ENCODE measurements at places on chromosomes 6 and 20.

- DNase-seq = no peak
Measured at GRCh38 chr20:36045373-36045714, 77.0 kb downstream of the CNBD2 start.

GRCh38 chr20:46959081-46959692 is 64.5 kb downstream of the EYA2 start:
- no peak for DNase-seq

DNA sequence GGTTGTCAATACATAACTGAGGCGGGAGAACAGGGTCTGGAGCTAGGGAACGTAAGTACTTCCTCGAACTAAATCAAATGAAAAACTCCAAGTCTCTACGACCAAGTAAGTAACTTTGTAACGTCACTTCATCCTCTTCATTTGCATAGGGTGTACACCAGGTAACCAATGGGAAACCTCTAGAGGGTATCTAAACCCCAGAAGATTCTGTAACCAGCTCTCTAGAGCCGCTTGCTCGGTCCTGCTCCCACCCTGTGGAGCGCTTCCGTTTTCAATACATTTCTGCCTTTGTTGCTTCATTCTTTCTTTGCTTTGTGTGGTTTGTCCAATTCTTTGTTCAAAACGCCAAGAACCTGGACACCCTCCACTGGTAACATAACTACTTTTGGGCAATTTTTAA is 133.5 kb upstream of the TMEM170B start:
- no peak for DNase-seq

- DNase-seq = no peak
Measured at GRCh38 chr6:2464641-2465040, 219.2 kb upstream of the GMDS start.

DNA sequence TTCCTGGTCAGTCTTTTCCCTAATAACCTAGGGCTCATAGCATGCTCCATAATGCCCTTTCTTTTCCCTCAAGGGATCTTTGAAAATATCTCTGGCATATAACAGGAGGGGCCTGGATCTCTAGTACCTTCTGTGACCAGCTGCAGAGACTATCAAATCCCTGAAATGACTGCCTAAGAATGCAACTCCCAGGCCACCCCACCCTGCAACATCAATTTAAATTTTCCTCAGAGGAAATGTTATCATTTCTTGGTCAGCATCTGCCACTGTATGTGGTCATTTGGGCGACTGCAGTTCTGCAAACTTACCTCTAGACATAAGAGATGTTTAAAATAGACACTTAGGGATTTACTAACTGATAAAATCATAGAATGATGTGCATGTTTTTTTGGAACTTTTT is 200.2 kb downstream of the KCNQ5 start:
- DNase-seq = no peak

DNA sequence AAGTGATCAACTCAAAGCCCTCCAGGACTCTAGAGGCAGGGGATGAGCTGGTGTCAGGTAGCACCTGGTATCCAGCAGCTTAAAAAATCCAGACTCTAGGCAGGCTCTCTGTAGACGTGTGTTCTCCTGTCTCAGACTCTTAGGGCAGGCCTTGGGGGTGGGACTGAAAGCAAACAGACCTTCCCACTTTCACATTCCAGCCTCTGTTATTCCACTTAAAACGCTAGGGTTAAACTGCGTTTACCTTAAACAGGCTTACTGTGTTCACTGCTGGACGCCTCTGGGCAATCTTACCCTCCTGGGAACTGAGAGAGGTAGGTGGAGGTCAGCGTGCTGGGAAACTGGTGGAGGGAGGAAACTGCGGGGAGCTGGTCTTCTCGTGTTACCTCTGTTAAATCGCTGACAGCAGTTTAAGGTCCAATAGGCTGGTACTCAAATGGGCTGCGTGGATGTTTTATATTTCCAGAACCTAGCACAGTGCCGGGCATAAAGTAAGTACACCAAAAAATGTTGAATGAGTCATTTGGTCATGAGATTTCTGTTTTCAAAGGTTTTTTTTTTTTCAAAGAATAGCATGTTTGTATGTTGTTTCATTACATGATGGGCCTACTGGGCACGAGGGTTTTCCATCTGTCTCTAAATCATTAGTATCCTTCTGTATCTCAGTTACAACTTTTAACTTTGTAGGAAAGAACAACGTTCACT is at the start of gene GCNT2:
GCNT2 (plus strand) TSS at position 248 of the 705 bp plus-strand sequence. CDS start 7,561 bp downstream, outside the sequence.
- no peak for DNase-seq

DNA sequence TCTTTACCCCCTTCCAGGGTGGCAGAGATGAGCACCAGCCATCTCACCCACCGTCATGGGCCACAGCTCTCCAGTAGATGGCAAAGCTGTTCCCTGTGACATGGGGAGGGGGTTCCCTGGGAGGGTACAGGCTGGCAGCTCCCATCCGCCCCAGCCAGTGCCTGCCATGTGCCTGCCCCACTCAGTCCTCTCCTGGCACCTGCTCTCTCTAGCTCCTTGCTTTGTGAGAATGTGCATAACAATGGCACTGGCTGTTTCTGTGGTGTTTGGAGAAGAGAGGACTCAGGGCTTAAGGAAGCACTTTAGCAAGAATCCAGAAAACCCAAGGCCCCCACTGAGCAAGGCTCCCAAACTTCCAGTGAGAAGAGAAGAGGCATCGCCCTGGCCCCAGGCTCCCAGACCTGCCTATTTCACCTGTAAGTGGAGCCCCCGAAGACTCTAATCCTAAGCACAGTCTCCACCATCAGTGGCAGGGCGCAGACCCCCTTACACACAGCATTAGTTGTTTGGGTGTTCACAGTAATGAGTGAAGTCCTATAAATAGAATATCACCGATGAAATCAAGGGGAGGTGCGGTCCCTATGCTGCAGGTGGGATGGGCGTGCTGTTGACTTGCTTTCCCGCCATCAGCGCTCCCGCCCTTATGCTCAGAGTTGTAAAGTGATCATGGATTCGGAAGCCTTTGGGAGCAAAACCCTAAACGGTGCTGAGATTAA is 110.2 kb downstream of the AGPAT4 start:
- no peak for DNase-seq

DNA sequence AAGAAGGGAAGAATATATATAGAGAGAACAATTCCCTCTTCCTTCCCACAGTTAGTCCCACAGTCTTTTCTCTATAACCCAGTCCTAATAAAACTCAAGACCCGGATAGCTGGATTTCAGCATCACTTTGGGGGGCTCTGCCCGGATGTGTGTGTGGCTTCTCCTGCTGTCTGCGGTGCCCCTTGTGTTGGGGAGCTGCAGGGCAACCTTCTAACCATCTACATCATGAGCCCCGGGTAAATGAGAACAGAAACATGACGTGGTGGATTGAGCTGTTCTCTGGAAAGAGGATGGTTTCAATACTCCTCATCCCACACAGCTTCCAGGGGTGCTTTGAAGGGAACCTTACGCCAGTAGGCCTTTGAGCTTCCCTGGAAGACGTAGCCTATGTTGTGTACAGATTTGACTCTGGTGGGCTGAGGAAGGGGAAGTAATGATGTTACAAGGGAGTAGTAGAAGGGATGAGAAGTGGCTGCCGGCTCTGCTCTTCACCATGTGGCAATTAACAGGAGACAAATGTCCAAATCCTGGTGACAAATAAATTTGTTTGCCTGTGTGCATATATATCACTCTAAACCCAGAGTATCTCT is 13.5 kb upstream of the PRDM1 start:
- no peak for DNase-seq

DNA sequence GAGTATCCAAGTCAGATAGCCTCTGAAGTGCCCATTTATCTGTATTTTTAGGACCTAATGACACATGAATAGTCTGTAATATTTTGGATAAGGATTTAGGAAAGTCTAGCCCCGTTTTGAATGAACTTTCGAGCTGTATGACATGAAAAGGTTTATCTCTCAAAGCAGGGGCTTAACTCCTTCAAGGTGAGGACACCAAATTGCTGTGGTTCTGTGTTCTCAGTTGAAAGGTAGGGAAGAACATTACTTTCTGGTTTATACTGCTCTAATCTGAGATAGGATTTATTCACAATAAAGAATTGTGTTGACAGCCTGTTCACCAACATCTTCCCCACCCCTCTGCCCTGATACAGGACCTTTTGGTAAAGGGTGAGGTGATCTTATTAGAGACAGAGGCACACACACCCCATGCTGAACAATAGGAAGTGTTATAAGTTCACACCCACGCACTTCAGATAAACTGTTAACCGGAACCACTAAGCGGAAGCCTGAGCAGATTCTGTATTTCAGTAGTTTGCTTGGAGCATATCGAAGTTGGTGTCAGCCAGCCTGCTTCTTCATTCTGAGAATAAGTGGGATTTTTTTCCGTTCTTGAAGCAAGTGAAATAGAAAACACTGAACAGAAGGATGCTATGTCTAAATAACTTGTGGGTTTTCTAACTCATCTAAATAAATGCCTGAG is 223.3 kb downstream of the TMEM242 start:
- no peak for DNase-seq

- no peak for DNase-seq
Measured at GRCh38 chr20:50691573-50692551, 520 bp upstream of the RIPOR3 start.

- no peak for DNase-seq
Measured at GRCh38 chr20:5267092-5267491, 49.7 kb downstream of the PROKR2 start.

- DNase-seq = no peak
Measured at GRCh38 chr20:21570285-21570992, 56.6 kb upstream of the NKX2-2 start.

- DNase-seq = peak; percentile 62
Measured at GRCh38 chr20:35768731-35769664, 2.8 kb upstream of the PHF20 start.

GRCh38 chr6:45718871-45719270 is 296.8 kb downstream of the CLIC5 start:
- no peak for DNase-seq

DNA sequence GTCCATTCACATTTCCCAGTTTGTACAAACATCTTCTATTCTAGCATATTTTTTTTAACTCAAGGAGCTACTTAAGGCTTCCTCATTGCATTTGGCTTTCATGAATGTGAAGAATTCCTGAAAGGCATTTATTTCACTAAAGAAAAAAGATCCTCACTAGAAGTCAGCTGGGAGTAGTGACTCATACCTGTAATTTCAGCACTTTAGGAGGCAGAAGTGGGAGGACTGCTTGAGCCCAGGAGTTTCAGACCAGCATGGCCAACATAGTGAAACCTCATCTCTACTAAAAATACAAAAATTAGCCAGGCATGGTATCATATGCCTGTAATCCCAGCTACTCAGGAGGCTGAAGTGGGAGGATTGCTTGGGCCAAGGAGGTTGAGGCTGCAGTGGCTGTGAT is 30.9 kb upstream of the XRN2 start:
- no peak for DNase-seq

DNA sequence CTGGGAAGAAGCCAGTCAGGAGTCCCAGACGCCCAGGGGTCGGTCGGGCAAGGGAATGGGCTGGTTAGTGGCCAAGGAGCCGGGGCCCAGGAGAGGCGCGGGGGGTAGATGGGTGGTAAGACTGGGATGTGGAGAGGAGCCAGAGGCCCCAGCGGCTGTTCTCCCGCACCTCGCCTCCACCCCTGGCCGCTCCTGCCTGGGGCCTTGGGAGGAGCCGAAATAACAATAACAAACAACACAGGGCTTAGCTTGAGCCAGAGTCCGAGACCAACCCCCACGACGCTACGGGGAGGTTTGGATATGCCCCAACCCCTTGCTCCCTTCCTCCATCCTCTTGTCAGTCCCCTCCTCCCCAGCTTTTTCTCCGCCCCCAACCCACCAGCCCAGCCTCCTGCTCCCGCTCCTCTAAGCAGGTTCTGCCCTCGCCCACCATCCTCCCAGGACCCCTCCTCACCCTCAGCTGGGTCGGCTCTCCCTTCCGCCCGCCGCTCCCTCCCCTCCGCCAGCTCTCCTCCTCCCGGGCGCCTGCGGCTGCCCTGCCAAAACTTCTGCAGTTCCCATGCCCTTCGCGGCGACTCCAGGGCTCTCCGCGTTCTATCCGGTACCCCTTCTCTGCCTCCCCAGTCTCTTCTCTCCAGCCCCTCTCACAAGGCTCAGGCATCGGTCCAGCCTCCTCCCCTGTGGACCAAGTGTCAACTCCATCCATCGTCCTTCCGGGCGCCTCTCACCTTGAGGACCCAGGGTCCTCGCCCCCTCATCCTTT is 1.1 kb downstream of the RNF39 start:
- DNase-seq = no peak

- DNase-seq = no peak
Measured at GRCh38 chr6:125004198-125004597, 42.0 kb downstream of the RNF217 start.
